CD4-positive, alpha-beta T cell (primary cell): ENCODE measurements at places on chromosomes 11 and 22.

- DNase-seq, result no peak
Measured at GRCh38 chr22:36194385-36194784, 7.2 kb downstream of the APOL4 start.

DNA sequence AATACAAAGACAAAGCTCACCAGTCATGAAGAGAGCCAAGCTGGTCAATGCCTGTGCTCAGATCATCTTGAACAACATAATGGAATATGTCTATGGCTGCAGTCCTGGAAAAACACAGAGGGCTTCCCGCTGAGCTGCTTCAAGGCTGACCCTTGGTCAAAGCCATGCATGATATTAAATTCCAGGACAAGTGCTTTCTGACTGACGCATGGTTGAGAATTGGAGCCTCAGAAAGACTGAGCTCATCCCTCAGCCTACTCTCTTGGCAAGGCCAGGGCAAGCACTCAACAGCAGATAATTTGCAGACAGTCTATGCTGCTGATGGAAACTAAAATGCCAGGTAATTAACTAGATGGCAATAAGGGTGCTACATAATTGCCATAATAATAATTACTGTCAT is 89.2 kb downstream of the GALNT18 start:
- DNase-seq, result no peak

DNA sequence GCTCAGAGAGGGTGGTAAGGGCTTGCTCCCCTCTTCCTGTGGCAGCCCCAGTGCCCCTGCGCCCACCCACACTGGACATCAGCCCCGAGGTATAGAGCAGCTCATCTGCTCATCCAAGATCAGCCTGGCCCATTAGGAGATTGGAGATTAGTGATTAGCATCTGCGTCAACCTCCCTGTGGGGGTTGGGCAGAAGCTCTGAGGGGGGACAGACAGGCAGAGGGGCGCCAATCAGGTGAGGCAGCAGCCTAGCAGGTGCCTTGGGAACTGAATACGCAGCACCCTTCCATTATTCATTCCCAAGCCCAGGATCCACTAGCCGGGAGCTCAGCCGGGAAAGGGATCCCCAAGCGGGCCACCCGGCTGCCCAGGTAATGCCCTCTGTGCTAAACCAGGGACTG is 11.0 kb downstream of the SMTN start:
- DNase-seq, result no peak

GRCh38 chr22:46941968-46942798 is 179.7 kb downstream of the TBC1D22A start:
- no peak for DNase-seq

DNA sequence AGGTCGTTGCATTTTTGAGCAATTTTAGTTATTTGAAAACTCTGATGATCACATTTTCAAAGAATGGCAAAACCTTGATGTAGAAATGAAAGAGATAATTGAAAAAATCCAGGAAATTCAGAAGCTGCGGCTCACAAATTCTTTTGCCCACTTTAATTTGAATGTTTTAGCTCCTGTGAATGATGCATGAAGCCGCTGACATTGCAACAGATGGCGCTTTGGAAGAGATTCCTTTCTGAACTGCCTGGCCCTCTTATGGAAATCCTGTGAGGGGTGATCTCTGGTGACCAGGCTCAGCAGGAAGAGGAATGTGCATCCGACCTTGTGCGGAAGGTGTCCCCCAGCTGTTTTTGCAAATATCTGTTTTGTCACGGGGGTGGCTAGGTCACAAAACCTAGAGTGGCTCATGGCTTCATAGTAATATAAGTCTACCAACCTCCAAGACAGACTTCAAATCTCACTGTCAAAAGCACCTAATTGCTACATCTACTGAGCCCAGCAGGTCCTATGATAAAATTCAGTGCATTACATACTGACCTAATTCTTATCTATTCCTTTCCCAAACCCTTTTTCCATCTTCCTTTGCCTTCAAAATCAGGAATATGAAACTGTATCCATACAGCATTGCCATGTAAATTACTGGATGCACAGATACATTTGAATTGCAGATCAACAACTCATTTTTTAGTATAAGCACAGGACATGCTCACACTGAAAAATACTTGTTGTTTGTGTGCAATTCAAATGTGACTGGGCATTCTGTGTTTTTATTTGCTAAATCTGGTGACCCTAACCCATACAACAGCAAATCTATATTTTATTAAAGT is 412.7 kb downstream of the ETS1 start:
- no peak for DNase-seq

DNA sequence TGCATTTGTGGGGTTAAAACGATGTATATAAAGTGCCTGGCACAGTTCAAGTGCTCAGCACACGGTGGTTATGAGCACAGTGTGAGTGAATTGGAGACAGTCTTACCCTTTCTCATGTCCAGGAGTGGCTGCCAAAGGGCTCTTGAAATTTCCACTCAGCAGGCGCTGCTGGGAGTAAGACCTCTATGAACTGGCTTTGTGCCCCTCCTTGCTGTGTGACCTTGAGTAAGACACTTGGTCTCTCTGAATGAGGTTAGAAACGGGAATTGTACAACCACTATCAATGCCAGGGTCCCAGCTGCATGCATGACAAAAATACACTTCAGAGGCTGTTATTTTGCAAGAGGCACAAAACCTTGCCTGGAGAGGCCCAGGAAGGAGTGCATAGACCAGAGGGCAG is 86.6 kb downstream of the TSPAN18 start:
- DNase-seq, result no peak

- no peak for DNase-seq
Measured at GRCh38 chr11:64809781-64810241, 540 bp downstream of the MEN1 start.

DNA sequence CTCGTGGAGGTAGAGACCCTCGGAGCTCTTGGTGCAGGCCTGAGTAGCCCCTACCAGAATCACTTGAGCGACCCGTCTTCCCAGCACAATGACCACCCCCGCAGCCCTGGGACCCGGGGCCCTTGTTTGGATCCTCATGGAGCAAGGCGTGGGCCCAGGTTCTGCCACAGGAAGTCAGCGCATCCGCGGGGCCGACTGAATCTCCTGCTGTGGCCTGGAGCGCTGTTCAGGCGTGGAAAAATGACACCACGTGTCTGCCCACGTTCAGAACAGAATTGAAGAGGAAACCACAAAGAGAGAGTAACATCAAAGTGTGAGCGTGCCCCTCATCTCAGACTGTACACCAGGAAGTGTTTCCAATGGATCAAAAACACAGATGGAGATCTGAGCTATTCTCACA is 1479.2 kb downstream of the TBC1D22A start:
- DNase-seq, result no peak

- no peak for DNase-seq
Measured at GRCh38 chr22:50086526-50086925, 1.3 kb upstream of the MLC1 start.

DNA sequence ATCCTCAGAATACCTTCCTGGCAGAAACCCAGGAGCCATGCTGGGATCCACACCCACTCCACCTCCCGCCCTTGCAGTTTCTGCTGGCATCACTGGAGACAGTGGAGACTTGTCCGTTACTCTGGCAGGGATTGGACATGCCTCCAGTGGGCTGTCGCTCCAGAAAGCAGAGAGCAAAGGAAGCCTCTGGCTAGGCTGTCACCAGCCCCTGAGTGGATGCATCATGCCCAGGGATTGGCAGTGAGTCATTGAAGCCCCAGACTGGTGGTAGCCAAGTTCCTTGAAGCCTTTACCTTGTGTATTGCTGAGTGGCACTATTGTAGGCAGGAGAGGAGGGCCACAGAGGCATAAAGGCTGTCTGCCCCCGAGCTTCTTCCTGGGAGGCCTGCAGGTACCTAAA is 34.8 kb upstream of the E2F8 start:
- DNase-seq, result no peak

GRCh38 chr22:29277927-29278326 is 9.9 kb downstream of the EWSR1 start:
- DNase-seq, result no peak

GRCh38 chr22:20964799-20965103 is 2.3 kb upstream of the AIFM3 start:
- no peak for DNase-seq

GRCh38 chr11:103910721-103911120 is 125.7 kb upstream of the DDI1 start:
- no peak for DNase-seq

DNA sequence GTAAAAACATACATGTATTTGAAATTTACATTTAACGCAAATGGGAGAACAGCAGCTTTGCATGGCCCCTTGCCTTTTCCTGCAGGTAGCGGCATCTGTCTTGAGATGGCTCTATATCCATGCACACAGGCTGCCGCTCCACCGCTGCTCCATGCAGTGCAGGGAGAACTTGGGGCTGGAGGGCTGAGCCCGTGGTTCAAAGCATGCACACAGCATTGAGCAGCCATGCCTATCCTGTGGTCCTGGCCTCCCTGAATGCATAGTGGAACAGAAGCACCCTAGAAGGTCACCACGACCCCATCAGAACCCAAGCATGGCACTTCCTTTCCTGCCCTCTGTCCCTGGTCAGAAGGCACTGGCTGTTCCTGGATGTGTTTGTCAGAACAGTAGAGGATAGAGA is 35.0 kb upstream of the TP53I11 start:
- no peak for DNase-seq

DNA sequence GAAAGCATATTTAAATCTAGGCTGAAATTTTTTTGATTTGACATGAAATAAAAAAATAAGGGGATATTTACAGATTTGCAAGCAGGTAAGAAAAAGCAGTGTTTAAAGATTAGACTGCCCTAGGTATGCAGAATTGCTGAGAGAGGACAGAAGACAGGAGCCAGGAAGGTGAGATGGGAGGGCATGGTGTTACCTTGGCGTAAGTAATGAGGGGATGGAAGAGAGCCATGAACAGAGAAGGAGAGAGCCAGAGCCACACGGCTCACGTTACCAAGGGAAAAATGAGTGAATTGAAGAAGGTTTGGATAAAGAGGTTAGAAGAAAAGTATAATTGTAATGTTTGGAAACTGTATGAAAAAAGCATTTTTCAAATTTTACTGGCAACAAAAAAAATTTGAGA is 904.3 kb downstream of the OPCML start:
- no peak for DNase-seq

DNA sequence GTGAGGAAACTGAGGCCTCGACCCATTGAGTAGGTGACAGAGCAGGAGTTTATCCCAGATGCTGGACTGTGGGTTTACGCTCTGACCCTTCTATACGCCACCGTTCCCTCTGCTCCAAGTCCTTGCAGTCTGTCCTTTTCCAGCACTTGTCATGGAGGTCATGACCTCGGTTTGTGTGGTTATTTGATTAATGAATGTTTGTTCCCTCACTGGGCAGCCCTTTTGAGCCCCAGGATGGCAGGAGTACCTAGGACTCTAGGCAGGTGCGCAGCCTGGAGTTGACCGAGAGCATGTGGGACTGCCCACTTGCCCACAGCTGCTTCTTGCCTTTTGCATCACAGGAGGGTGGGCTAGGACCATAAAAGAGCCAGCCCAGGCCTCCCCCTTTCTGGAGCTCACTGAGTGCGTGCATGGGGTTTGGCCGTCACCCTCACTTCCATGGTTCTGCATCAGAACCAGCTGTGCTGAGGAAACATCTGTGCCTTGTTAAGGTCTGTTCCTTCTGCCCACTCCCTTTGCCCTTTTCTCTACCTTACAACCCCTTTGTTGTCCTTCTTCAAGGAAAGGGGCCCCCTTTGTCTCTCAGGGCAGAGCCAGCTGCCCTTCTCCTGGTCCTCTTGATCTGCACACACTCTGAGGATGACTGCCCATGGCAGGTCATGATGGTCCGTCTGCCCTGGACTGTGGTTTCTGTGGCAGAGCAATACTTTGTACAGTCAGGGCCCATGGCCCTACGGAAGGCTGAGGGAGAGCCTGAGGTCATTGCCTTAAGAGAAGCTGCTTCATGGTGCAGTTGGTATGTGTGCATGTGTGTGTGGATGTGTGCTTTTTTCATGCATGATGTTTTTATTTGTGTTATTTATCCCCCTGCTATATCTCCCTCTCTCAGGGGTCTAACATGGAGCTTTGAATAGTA is 38.2 kb downstream of the BMAL1 start:
- no peak for DNase-seq

- no peak for DNase-seq
Measured at GRCh38 chr11:96472085-96472484, 82.3 kb downstream of the JRKL start.

GRCh38 chr22:45441138-45441537 is 27.6 kb downstream of the RIBC2 start:
- DNase-seq, result peak; percentile 13

- no peak for DNase-seq
Measured at GRCh38 chr22:25888399-25889054, 146.5 kb downstream of the MYO18B start.

GRCh38 chr11:66863428-66864125 is 6.7 kb downstream of the LRFN4 start:
- DNase-seq, result no peak

- no peak for DNase-seq
Measured at GRCh38 chr11:126129727-126130671, 67.3 kb upstream of the CDON start.

GRCh38 chr11:33575311-33575710 is 125.3 kb downstream of the C11orf91 start:
- no peak for DNase-seq

DNA sequence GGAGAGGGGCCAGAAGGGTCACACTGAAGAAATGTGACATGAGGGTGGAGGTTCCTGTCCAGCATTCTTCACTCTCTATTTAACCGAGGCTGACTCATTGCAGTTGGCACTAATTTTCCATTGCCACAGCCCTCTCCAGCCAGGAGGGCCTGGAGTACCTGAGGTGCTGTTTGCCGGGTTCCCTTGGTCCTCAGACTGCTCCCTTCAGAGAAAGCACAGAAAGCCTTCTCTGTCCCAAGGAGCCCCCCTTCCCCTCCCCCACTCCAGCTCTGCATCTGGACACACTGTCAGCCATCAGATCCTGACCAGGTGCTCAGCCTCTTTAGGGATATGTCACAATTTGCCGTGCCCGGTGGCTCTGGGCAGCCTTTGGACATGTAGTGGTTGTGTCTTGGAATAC is 3.2 kb upstream of the C11orf91 start:
- DNase-seq, result no peak

DNA sequence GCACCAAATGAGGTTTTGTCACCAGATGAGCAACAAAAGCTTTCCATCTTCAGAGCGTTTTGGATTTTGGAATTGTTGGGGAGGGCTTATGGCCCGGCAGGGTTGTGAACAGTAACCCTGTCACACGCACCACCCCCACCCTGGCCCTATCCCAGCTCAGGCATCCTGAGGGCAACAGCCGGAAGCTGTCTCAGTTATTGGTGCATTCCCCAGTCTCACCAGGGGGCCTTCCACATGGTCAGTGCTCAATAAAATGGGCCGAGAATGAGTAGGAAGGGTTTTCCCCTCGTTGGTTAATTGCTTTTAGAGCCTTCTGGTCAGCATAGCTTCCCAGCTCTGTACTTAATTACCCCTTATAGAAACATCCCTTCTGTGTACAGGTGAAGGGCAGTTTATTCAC is 46.0 kb downstream of the LRP5 start:
- no peak for DNase-seq

DNA sequence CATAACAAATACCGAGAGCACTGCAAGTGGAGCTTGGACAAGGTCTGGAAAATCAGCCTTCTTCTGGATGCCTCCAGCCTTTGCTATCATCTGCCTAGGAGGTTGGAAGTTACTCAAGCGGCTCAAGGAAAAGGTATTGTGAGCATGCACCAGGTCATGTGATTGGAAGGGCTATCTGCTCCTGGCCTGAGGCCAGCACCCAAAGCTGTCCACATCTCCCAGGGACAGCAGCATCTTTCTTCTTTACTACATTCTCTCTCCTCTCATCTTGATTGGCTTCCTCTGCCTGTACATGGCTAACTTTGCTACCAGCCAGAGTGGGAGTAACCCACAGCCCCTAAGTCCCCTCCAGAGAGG is 44.2 kb upstream of the AMPD3 start:
- no peak for DNase-seq
